ENCODE measurements at places on chromosomes 1 and 21.

- no peaks in the 10 kb centered on the region for H3K36me3 ChIP-seq
- H3K4me1 ChIP-seq: no peaks in the 10 kb centered on the region
- H3K4me3 ChIP-seq: no peak overlapping the region
- H3K27ac ChIP-seq: no peak overlapping the region
These were observed 85.9 kb downstream of the CENPF start for GRCh38 chr1:214688891-214689290.

GRCh38 chr1:215523906-215524305 lies 43.2 kb upstream of the KCTD3 start:
- no peaks in the 10 kb centered on the region for H3K4me1 ChIP-seq
- no peak overlapping the region for H3K4me3 ChIP-seq
- no peak for DNase-seq
- H3K27ac ChIP-seq: no peak overlapping the region
- H3K36me3 ChIP-seq: no peaks in the 10 kb centered on the region
- no peaks in the 10 kb centered on the region for H3K27me3 ChIP-seq

DNA sequence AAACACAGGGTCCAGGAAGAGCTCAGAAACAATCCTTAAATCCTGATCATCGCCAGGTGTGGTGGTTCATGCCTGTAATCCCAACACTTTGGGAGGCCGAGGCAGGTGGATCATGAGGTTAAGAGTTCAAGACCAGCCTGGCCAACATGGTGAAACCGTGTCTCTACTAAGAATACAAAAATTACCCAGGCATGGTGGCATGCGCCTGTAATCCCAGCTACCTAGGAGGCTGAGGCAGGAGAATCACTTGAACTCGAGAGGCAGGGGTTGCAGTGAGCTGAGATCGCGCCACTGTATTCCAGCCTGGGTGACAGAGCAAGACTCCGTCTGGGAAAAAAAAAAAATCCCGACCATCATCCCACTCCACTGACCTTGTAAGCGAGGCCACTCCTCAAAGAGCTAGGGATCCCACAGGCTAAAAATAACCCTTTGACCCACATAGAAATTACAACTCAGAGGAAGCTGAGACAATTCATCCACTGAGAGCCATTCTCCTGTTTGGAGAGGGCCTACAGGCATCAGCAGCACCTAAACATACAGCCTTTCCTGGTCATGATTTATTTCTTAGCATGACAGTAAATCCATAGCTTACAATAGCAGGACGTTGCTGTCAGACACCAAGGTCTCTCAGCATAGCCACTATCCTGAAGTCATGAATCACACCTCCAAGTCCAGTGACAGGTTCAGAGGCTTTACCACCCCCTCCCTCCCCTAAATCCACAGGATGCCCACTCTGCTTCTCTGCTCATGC lies 66.7 kb downstream of the TGFBR3 start:
- peaks cover 15% of the 10 kb centered on the region for H3K4me1 ChIP-seq
- H3K27ac ChIP-seq: no peak overlapping the region
- no peak overlapping the region for H3K4me3 ChIP-seq
- no peaks in the 10 kb centered on the region for H3K27me3 ChIP-seq
- DNase-seq: no peak

DNA sequence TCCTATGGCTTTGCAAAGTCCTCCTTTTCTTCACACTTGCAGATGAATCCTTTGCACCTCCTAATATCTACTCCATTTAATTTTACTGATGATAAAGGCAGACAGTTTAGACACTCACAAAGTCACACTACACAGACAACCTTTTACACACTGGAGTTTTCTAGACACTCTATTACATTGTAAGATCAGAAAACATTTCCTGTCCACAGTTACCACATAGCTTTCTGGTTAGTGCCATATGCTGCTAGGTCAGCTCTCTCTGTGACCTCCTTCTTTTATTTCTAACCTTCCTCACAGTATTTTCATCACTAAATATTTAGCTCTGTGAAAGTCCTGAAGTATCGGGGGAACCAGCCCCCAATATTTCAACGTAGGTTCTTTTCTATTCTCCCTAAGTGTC lies 5.1 kb downstream of the SH2D1B start:
- H3K4me1 ChIP-seq: no peaks in the 10 kb centered on the region
- no peaks in the 10 kb centered on the region for H3K27me3 ChIP-seq
- H3K4me3 ChIP-seq: no peak overlapping the region
- no peak overlapping the region for H3K27ac ChIP-seq
- H3K36me3 ChIP-seq: no peaks in the 10 kb centered on the region

DNA sequence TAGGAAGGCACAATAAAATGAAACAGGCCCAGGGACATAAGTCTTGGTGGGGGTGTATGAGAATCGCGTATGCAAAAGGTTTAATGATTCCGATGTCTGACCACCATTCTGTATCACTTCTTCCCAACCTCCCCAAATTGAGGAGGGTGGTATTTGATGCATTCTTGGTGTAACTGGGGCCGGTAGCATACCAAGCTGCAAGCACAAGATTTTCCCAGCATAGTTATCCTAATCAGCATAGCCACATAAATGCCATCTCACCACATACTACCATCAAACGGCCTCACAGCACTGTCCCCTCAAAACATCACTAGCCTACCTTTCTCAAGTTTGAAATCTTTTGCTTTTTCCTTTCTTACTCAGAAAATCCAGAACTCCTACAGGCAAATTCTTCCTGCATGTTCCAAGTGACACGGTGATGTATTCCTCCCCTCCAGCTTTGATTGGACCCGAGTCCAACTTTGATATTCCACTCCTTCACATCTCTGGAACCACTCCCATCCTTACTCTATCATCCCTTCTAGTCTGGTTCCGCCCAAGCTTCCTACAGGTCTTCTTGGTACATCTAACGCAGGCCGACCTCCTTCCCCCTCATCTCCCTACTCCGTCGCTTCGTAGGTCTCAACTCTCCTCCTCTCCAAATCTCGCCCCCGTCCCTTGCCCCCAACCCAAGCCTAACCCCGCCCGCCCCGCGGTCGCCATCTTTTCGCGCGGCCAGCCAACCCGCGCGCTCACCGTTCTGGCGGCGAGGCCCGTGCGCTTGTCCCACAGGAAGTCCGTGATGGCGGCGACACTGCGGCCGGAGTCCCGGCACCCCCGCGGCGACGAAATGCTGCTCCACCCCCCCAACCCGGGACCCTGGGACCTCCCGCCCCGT lies 600 bp downstream of the CLK2 start:
- H3K27me3 ChIP-seq: no peaks in the 10 kb centered on the region
- H3K27ac ChIP-seq: peak overlapping the region; percentile 80
- H3K4me3 ChIP-seq: peak overlapping the region; percentile 92

DNA sequence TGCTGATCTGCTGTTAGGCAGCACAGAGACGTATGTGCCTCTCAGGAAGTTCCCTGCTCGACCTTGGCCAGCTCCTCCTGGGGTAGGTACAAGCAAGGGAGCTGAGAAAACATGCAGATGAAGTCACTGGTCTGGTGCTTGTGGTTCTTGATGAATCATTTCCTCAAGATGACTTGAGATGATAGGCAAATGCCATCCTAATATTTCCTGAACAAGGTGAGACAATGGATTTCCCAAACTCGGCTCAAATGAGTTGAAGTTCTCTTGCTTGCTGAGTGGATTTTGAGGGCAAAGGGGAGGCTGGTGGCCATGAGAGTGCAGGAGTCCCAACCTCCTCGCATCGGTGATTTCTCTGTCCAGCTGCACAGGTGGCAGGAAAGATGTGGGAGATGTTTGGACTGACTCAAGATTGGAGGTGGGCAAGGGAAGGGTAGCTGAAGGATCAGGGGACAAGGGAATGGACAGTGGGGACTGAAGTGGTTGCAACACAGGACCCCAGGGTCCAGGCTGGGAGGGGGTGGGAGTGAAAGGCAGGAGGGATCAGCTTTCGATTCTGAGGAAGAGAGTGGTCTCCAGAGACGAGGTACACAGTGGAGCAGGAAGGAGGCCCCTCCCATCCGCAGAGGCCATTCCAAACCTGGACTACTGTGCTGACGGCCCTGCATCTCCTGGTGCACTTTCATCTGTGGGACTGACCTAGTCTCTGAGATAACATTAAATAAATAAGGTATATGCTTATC lies 63.9 kb downstream of the CAPN2 start:
- H3K4me3 ChIP-seq: no peak overlapping the region
- peaks cover 20% of the 10 kb centered on the region for H3K4me1 ChIP-seq
- no peaks in the 10 kb centered on the region for H3K27me3 ChIP-seq
- no peak for DNase-seq

DNA sequence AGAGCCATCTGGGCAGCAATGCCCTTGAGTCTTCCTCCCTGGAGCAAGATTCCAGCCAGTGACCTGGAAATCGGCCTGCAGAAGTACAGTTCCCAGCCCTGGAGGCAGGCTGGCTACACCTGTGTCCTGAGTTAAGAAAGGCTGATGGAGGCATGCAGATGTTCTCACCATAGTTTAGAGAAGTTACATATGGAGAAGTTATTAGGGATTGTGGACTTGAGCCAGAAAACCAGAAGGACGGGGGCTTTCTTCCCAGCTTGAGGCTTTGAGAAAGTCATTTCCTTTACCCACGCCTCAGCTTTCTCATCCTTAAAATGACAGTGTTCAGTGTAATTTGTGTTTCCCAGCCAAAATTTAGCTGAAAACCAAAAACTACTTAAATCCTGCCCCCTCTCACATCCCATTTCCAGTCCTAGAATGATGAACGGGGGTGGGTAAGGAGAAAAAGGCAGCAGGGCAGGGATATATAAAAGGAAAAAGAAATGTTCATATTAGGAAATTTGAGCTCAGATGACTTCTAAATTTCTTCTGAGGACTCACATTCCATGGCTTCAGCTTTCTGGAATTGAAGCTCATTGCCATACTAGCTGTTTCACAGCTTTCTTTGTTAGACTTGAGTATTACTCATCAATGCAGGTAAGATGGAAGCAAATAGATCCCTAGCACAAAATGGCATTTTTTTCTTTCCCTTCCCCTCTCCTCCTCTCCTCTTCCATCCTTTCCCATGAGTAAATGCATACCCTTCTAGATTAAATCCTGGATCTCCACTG lies 14.4 kb upstream of the C8B start:
- no peak for DNase-seq
- H3K36me3 ChIP-seq: no peaks in the 10 kb centered on the region
- no peaks in the 10 kb centered on the region for H3K4me1 ChIP-seq
- H3K27me3 ChIP-seq: no peaks in the 10 kb centered on the region
- no peak overlapping the region for H3K4me3 ChIP-seq

GRCh38 chr1:151924691-151925587 lies 15.6 kb upstream of the THEM4 start:
- no peak overlapping the region for H3K27ac ChIP-seq
- H3K27me3 ChIP-seq: no peaks in the 10 kb centered on the region
- H3K4me1 ChIP-seq: no peaks in the 10 kb centered on the region

DNA sequence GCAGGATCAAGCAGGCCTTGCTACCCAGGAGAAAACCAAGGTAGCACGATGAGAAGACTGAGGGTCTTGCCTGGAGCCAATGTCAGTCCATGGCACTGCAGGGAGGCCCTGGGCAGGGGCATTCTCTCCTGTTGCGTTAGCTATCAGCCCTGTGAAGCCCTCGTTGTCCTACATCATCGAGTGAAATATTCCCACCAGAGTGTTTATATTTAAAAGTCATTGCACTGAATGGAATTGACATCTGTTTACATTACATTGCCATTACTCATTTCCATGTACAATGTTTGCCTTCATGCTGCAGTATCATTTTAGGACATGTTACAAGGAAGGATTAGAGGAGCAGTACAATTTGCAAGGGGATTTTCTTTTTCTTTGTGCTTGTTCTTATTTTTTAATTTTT lies 243.9 kb downstream of the KAZN start:
- no peak for DNase-seq
- no peak overlapping the region for H3K27ac ChIP-seq
- no peaks in the 10 kb centered on the region for H3K36me3 ChIP-seq
- H3K4me3 ChIP-seq: no peak overlapping the region

- H3K27ac ChIP-seq: no peak overlapping the region
- DNase-seq: no peak
- H3K4me3 ChIP-seq: no peak overlapping the region
- H3K4me1 ChIP-seq: no peaks in the 10 kb centered on the region
- no peaks in the 10 kb centered on the region for H3K27me3 ChIP-seq
These were observed 75.2 kb upstream of the CD1D start for GRCh38 chr1:158105352-158106095.

GRCh38 chr1:205049479-205049878 lies 6.5 kb downstream of the CNTN2 start:
- DNase-seq: no peak
- H3K27me3 ChIP-seq: no peaks in the 10 kb centered on the region
- no peak overlapping the region for H3K27ac ChIP-seq
- H3K4me1 ChIP-seq: no peaks in the 10 kb centered on the region
- no peak overlapping the region for H3K4me3 ChIP-seq
- no peaks in the 10 kb centered on the region for H3K36me3 ChIP-seq

DNA sequence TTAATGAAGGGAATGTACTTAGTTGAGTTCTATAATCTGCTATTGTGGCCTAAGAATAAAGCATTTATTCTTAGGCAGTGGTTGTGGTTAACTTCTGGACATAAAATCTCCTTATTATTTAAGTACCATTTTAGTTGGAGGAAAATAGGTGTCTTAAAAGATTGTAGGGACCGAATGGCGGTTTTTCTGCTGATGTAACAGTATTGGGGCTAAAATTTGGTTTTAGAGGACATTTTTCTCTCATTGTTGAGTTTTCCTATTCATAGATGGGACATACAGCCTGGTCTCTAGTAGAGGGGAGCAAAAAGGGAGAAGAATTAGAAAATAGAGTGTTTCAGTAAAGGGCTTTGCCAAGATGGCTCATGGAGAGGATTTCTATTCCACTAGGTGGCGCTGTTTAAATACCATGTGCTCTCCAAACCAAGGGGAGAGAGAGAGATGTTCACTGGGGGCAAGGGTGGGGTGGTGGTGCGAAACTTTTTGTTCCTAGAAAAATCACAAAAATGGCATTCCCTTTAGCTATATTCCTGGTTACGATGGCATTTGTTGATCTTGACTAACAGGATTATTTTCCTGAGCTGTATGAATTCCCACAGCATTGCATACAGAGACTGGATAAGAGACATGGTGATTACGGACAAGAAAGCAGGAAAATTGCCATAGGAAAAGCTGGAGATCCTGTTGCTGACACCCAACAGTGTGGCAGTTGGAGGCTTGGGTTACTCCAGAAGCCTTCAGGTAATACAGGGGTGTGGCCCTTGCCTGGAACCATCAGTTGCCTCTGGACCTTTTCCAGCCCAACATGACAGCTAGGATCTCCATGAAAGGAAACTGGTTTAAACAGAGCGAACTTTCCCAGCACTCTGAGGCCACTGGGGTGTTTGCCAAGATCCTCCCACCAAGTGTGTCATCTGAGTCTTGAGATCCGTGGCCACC lies 18.2 kb upstream of the FCGR2A start:
- peaks cover 6% of the 10 kb centered on the region for H3K27me3 ChIP-seq
- no peaks in the 10 kb centered on the region for H3K36me3 ChIP-seq
- H3K4me3 ChIP-seq: peak overlapping the region; percentile 61
- H3K4me1 ChIP-seq: peaks cover 4% of the 10 kb centered on the region
- no peak overlapping the region for H3K27ac ChIP-seq

- no peak overlapping the region for H3K27ac ChIP-seq
- H3K27me3 ChIP-seq: no peaks in the 10 kb centered on the region
- no peak for DNase-seq
- no peak overlapping the region for H3K4me3 ChIP-seq
- H3K4me1 ChIP-seq: peaks cover 6% of the 10 kb centered on the region
These were observed 108.9 kb downstream of the OMA1 start for GRCh38 chr1:58437623-58438022.
